ENCODE measurements at places on chromosomes 16 and 17.

DNA sequence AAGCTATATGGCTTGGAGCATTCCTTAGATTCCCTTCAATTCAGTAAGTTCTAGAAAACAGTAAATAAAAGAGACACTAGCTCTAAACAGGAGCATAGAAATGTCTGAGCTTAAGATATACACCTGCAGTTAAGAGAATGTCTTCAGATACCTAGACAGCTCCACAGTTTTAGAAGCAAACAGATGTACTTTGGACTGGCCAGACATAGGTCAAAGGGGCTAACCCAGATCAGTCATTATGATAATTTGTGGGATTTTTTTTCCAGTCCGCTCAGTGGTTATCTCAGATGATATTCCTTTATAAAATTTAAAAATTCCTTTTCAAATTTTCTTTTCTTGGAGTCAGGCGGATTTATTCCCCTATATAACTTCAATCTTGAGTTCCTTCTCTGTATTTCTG lies 65.8 kb upstream of the RASL10B start:
- no peak for DNase-seq

- no peak for DNase-seq
These were observed 41.5 kb downstream of the ABCC1 start for GRCh38 chr16:15990902-15991301.

- no peak for DNase-seq
These were observed 9.5 kb downstream of the DEF8 start for GRCh38 chr16:89958068-89958467.

DNA sequence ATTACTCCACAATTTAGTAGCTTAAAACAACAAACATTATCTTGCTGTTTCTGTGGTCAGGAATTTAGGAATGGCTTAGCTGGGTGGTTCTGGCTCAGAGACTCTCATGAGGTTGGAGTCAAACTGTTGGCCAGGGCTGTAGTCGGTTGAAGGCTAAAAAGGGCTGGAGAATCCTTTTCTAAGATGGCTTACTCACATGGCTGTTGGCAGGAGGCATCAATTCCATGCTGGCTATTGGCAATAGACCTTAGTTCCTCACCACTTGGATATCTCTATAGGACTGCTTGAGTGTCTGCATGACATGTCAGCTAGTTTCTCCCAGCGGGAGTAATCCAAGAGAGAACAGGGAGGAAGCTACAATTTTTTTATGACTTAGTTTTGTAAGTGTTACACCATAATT lies 6.6 kb upstream of the EFCAB13 start:
- no peak for DNase-seq

DNA sequence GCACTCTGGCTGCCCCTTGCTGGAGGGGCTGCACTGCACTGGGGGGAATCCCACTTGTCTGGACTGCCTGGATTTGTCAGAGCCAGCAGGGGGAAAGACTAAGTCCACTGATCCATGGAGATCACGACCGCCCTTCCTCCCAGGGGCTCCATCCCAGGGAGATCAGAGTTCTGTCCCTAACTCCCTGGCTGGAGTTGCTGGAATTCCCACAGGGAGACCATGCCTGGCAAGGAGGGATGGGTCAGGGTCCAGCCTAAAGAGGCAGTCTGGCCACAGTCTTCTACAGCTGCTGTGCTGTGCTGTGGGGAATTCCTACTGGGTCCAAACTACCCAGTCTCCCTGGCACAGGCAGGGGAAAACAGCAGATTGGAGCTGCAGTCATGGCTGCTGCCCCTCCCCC lies 311.9 kb downstream of the ZFHX3 start:
- no peak for DNase-seq

- DNase-seq: no peak
These were observed 2.3 kb downstream of the RAB11FIP4 start for GRCh38 chr17:31393749-31394146.

DNA sequence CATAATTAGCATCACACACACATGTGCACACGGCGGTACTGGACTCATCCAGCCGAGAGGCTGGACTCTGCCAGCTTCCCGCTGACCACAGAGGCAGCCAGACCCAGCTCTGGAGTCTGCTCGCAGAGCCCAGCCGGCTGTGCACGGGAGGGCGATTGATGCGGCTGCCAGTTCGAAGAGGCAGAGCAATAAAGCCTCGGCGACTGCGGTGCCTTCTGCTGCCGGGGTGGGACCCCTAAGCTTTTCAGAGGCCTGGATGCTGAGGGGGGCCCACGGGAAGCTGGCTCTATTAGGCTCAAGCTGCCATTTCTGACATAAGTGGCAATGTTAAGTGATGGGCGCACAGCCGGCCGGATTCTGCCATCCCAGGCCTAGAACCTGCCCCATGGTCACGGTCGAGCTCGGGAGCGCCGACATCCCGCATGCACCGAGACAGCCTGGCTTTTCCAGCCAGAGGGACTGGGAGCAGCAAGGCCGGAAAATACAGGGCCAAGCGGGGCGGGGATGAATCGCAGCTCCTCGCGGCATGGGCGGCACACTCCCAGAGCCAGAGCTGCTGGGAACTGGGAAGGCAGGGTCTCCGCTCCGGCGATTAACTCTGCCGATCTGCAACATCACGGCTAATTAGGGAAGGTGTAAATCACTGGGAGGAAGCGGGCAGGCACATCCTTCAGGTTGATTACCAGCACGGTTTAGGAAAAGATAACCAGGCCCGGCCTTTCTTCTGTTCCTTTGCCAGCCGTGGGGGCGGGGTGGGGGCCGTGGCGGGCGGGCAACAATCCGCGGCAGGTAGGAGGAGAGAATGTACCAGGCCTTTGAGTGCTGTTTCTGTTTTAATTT lies 57.7 kb downstream of the TBC1D16 start:
- no peak for DNase-seq

GRCh38 chr17:81451823-81452222 lies 56.6 kb downstream of the BAHCC1 start:
- DNase-seq: no peak

DNA sequence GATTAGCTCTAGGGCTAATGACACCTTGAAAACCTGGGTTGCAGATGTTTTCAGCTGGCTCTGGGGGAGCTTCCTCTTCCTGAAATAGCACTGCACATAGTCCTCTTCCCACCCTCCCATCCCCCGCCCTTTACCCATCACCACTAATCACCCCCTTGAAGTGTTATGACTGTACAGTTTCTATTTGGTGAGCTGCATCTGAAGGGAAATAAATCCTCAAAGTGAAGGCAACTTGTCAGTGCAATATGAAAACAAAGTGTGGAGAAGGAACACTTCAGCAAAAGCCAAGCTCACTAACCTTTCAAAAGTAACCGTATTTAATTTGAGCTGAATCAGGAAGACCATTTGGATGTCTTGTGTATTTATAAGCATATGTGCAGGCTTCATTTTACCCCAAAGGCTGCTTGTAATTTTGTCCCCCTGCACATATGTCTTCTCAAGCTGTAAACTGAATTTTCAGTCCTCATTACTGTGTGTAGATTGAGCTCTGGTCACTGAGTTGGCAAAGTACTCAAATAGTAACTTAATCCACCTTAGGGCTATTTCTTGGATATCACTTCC lies 44.1 kb upstream of the CA10 start:
- no peak for DNase-seq

- DNase-seq: no peak
These were observed 52.3 kb downstream of the DNAH2 start for GRCh38 chr17:7769854-7770253.

- no peak for DNase-seq
These were observed 122.5 kb downstream of the ZNF423 start for GRCh38 chr16:49733313-49734009.

DNA sequence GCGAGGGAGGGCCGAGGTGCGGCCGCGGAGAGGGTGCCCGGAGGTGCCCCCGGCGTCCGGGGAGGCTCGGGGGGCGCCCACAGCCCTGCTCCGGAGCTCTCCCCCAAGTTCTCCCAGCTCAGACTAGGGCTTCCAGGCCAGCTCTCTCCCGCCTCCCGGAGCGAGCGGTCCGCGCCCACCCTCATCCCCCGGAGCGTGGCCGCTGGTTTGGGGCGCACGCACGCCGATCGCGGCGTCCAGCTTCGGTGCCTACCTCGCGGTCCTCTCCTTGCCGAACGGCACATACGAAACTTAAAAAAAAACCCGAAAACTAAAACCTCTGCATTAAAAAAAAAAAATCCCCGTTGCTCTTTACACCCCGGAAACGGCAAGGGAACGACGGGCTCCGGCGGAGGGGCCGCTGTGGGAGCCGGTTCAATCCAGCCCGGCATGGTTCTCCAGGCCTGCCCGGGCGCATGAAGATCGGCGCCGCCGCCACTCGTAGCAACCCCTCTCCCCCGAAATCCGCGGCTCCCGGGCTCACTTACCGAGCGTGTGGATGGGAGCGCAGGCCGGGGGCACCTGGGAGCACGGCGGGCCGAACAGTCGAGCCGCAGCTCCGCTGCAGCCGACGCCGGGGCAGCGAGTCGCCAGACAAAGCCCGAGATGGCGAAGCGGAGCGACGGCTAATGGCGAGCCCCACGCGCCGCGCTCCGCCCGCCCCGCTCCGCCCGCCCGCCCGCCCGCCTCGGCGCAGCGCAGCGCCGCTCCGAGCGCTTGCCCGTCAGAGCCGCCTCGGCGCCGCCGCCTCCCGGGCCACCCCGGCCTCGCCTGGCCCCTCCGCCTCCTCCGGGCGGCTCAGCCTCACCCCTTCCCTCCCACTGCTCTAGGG lies 973 bp upstream of the UBTF start:
- DNase-seq: no peak

- no peak for DNase-seq
These were observed 64.2 kb upstream of the ATF7IP2 start for GRCh38 chr16:10321407-10322387.

- no peak for DNase-seq
These were observed 118.7 kb upstream of the NLRP1 start for GRCh38 chr17:5702951-5703510.

DNA sequence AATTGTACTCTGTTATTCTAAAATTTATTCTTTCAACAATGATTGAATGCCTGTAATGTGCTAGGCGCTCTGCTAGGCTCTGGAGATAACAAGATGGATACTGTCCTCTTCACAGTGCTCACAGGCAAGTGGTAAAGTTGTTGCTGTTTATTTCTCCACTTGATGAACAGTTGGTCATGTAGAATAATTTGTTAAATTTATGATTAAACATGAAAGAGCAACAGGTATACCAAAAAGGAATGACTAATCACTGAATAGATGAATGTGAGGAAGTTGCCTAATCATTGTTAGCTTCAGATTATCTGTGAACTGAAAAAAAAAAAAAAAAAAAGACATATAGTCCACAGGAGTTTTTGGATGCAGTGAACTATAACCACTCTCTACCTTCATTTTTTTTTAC lies 62.3 kb downstream of the NFATC3 start:
- no peak for DNase-seq

DNA sequence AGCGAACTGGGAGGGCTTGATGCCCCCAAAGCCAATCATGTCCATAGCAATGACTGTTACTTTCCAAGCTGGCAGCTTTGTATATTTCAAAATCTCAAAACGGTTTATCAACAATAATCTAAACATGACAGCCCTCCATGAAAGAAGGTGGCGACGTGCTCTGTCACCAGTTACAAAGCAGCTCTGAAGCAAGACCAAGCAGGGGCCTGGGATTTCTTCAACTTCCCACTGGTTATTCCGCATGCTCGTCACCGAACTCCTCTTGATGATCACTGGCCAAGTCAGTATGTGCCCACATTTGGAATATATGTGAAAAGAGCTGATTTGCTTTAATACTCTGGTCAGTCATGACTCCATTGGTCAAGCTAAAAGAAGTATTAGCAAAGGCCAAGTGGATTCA lies 175.6 kb downstream of the VPS53 start:
- DNase-seq: no peak

DNA sequence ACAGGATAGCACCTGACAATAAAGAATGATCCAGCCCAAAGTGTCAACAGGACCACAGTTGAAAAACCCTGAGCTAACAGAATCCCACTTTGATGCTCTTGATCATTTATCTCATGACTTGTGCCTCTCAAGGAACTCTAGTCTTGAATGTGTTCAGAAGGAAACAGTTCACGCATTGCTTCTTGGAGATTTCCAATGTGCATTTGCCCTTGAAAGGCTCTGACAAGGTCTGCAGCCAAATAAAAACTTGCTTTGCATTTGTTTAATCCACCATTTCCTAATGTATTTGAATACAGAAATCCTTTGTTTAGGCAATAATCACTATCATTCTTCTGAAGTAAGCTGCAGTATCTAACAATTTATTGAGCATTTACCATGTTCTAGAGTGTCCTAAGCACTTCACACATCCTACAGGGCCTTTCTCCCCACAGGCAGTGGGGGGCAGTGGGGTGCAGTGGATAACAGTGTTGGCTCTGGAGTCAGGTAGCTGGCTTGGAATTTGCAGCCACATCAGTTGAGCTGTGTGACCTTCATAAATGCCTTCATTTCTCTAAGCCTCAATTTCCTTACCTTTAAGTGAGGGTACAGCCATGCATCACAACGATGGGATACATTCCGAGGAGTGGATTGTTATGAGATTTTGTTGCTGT lies 239.7 kb downstream of the XYLT1 start:
- DNase-seq: no peak

DNA sequence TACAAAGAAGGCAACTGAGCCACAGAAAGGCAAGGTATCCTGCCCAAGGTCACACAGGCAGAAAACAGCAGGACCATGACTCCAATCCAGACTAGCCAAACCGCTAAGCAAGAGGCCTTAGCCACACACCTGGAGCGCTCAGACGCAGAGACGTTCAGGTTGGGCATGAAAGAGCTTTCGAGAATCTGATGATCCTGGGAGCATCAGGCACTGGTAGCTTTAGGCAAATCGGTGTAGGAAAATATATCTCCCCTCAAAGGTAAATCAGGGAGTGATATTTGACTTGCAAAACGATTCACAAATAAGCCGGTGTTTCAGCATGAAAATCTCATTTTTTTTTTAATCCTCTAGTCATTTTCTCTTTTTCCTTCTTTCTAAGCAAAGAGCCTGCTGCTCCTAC lies 279.0 kb downstream of the MRTFB start:
- no peak for DNase-seq

Measured in stimulated activated CD8-positive, alpha-beta memory T cell treated with anti-CD3 and anti-CD28 coated beads, Interleukin-4, amount 100 ng/mL, for 4 hours (primary cell).